ENCODE measurements at places on chromosomes 5 and 9.

DNA sequence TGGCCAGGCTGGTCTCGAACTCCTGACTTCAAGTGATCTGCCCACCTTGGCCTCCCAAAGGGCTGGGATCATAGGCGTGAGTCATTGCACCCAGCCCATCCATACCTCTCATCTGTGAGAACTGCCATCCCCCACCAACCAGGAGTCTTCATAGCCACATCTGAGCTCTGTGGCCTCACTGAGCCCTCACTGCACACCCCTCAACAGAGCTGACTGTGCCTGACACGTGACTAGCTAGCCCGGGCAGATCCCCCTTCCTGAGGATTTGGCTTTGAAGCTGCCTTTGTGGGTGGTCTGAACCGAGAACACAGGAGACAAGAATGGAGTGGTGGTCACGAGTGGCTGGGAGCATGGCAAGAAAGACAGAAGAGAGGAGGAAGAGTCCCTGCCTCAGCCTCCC is 15.6 kb downstream of the AK8 start:
- no peak for DNase-seq

- DNase-seq: no peak
Observed at GRCh38 chr9:91816356-91816755, 133.7 kb downstream of the ROR2 start.

GRCh38 chr9:103364753-103365152 is 369.6 kb downstream of the CYLC2 start:
- no peak for DNase-seq

GRCh38 chr9:70987986-70988385 is 133.4 kb downstream of the TRPM3 start:
- no peak for DNase-seq

DNA sequence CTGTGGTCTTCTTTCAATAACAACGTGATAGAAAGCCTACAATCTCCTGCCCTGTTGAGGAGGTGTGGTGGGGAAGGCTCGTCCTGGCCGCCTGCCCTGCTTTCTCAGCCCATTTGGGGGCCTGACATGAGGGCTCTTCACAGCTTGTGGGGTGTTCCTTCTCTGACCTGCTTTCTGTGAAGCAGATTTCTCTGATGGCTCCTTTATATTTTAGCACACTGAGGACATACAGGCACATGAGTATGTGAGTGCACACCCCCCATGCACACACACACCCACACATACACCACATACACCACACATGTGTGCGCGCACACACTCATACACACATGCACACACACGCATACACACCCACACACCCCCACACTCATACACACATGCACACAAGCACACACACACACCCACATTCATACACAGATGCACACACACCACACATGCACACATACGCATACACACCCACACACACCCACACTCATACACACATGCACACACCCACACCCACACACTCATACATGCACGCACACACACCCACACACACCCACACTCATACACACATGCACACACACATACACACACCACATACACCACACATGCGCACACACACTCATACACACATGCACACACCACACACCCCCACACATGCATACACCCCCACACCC is 117.5 kb downstream of the COL5A1 start:
- no peak for DNase-seq

DNA sequence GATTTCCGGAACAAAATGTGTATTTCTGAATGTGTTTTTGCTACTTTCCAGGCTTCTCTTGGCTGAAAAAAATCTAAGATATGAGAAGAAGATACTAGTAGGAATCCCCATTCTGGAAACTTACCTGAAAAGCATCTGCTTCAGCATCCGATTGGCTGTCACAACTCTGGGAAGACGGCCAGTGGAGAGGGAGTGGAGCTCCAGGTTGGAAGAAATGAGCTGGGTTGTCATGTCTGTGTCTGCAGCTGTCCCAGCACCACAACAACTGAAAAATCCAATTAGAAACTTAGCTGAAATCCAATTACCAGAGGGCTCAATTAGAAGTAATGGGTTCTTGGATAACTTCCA is 3.0 kb downstream of the PSMB7 start:
- DNase-seq: no peak

- no peak for DNase-seq
Observed at GRCh38 chr9:37961351-37961750, 57.4 kb upstream of the SLC25A51 start.

GRCh38 chr9:127491516-127491915 is 40.2 kb downstream of the LRSAM1 start:
- no peak for DNase-seq

DNA sequence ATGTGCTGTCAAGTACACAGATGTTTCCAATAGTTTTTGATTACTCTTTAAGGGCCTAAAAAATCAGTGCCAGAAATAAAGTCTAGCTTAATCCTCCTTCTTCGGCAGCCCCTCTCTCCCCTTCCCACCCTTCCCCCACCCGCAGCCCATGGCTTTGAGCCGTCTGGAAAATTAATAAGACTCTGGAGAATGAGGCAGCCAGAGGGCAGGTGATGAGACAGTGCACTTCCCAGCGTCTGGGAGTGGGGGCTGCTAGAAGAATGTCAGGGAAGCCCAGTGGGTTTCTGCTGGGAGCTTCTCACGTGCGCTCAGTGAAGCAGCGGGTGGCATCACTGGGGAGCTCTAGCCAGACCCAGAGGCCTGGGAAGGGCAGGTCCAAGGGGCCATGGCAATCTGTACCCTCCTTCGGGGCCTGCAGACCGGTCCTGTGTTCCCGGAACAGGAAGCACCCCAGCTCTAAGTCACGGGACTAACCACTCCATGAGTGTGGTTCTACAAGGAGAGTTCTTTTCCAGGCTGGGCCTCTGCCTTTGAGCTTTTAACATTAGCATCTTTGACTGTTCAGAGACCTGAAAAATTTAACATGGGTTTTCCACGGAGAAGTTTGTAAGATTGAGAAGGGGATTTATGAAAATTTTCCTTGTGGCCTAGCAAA is 164.8 kb upstream of the OTULINL start:
- no peak for DNase-seq

DNA sequence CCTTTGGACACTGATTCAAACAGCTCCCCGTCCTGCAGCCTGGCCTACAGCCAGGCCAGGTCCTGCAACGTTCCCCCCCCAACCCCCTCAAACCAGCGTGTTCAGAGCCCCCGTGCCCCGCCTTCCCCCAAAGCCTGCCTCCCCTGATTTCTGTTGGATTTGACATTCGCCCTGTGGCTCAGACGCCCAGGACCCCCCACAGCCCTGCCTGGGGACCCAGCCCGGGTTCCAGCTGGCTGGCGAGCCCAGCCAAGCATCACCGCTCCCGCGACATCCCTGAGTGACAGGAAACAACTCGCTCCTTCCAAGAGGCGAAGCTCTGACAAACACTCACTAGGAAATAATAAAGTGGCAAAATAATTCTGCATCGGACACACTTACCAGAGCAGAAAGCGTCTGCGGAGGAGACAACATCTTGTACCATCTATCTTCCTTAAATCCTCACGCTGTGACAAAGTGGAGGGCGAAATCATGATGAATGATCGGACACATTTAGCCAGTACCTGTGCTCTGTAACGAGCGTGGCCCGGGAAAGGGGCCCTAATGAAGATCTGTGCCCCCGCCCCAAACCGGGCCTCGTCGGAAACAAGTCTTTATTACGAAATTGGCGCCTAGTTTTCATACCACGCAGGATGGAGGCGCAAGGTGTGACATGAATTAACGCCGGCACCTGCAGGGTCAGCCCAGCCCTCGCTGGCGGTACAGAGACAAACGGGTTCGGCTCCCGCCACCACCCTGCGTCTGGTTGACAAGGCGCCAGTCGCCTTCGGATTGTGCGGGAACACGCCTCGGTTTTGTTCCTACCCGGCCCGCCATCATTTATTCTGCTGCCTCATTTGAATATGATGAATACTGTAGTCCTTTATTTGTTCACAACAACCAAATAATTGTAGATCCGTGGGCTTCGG is 91.0 kb upstream of the MVB12B start:
- no peak for DNase-seq

DNA sequence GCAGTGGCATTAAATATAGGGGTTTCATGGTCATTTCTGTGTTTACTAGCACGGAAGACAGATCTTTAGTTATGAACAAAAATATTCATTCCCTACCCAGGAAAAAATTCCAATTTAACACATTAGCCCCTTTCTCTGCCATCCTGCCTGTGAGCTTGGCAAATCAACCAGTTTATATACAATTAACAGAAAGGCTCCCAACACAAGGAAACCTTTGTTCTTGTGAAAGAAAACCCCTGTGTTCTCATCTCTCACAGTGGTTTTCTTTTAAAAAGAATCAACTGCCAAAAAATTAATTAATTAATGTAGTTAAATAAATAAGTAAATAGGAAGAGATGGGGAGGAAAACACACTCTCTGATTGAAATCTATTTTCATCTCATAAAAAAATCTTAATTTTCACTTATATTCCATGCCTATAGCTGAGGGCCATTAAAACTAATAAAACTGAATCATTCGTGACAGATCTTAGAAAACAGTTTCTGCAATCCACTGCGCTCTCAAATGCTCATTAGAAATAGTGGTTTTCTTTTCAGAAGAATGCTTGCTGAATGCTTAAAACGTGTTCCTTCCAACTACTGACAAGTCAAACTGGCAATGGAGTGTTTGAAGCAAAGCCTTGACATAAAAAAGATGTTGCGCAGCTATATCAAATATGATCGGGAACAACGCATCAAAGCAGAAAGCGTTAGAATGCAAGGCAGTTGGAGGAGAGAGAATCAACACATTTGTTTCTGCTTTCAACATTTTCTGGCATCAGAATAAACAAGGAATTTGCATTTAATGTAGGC is 387.7 kb downstream of the TLR4 start:
- DNase-seq: no peak

GRCh38 chr5:67189931-67190330 is 6.7 kb downstream of the CD180 start:
- DNase-seq: no peak

GRCh38 chr5:135124128-135124527 is 90.1 kb upstream of the PITX1 start:
- DNase-seq: no peak
